ENCODE measurements at places on chromosomes 12 and 14.

DNA sequence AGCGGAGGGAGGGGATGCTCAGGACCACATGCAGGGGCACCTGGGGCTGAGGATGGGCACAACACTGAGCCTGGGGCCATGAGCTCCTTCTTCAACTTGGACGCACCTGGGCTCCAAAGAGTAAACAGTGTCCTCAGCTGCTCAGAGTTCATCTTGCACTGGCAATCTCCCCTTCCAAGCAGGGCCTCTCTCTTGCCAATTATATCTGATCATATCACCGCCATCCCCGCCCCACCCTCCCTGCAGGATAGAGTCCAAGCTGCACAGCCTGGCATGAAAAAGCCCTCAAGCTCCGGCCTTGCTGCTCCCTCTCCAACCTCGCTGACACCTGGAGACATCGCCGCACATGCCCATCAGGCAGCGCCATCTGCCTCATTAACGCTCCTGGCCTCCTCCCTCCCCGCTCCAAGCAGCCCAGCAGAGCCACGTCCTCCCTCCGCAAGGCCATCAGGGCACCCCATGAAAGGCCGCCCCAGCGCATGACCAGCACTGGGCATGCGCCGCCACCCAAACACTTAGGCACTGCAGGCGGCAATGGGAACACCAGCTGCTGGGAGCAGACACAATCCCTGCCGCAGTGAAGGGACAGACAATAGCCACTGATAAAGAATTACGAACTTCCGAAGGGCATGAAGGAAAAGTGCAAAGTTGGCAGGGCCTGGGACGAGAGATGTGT lies 88.8 kb downstream of the CHGA start:
- DNase-seq: no peak

DNA sequence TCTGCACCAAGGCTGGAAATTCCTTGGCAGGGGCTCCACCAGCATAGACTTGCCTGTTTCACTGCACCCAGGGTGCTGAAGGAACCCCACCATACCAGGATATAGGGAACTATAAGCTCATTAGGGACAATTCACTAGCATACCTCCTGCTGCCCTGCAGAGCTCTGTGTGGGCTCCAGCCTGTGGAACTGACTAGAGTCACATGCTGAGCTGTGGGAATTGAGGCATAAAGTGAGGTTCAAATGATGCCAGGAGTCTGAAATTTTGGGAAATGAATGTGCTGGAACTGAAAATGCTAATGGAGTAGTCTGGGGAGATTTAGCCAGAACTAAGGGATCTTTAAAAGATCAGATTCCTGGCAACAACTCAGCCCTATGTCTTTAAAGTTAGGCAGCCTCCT lies 7.3 kb upstream of the EMP1 start:
- no peak for DNase-seq

GRCh38 chr14:101124815-101125214 lies 221.3 kb upstream of the RTL1 start:
- DNase-seq: peak; percentile 50

DNA sequence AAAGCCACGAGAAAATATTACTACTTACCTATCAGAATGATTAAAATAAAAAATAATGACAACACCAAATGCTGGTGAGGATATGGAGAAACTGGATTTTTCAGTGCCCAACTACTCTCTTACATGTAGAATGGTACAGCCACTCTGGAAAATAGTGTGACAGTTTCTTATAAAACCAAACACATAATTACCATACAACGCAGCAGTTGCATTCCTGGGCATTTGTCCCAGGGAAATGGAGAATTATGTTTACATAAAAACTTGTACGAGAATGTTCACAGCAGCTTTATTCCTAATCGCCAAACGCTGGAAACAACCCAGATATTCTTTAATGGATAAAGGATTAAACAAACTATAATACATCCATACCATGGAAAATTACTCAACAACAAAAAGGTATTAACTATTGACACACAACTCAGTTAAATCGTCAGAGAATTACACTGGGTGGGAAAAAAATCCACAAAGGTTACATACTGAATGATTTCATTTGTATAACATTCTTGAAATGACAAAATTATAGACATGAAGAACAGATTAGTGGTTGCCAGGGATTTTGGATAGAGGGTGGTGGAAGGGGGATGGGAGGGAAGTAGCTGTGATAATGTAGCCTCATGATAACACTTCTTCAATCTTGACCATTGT lies 35.4 kb downstream of the TAOK3 start:
- DNase-seq: no peak

Data from adrenal gland (tissue), 19 donors.